ENCODE measurements at places on chromosomes 7 and 10.

GRCh38 chr7:55052741-55053427, 34.1 kb downstream of the EGFR start:
- DNase-seq = no peak

DNA sequence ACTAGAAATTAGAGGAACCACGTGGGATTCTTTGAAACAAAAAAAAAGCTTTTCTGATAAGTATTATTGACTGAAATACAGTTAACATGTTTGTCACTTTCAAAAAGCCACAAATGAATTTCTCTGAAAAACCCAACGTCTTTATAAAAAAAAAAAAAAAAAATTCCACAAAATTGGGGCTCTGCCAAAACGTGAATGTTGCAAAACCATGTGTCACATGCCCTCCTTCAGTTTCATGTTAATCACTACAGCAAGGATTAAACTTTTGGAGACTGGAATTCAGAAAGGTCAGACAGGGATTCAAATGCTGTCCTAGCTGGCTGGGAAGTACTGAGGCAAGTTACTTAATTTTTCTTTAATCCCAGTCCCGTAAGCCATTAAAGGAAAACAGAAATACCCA, 278.0 kb upstream of the KLF14 start:
- no peak for DNase-seq

DNA sequence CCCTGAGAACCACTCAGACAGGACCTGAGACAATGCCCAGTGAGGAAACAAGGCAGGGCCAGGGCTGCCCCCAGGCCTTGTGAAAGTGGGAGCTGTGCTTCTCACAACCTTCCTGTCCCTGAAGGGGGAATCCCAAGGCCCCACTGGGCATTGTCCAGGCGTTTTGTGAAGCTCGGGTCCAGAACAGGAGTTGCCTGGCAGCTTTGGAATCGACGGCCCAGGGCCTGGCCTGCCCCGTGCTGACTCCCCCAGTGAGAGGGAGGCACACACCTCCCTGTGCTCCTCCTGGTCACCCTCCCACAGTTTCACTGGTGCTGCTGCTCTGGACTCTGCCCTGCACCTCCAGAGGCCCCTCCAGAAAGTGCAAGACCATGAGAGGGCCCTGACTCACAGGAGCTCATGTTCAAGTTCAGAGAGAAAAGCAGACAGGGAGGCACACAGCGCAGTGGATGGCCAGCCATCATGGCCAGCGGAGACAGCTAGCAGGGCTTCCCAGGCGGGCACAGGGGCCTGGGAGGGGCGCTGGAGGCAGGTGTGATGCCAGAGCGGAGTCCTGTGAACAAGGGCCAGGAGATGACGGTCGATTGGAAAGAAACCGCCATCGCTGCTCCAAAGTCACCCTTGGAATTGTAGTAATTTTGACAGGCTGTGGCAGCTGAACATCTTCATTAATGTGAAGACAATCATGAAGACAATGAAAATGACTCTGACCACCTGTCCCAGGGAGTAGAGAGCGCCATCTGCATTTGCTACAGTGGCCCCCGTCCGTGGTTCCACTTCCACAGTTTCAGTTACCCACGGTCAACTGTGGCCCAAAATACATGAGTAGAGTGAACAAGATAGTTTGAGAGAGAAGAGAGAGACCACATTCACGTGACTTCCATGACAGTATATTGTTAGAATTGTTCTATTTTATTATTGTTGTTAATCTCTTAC, 103.7 kb downstream of the MKI67 start:
- DNase-seq = no peak

- no peak for DNase-seq
Observed at GRCh38 chr10:34382626-34383025, 432.5 kb downstream of the PARD3 start.

DNA sequence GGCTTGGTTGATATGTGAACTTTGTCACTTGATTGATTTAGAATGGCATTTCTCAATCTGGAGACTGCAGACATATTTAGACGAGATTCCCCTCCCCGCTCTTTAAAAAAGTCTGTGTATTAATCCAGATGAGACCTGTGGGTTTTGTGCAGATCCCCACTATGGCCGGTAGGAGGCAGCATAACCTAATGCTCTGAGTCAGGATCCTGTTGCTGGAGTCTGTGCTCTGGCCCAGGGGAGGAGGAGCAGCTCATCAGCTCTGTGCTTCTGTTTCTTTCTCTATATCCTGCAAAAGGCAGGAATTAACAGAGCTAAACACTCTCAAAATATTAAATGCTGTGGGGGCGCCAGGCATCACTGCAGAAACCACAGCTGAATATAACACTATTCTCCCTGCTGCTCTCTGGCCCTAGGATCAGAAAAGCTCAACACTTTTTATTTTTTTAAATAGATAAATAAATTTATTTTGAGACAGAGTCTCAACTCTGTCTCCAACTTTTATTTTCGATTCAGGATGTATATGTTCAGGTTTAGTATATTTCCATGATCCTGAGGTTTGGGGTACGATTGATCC, 23.9 kb upstream of the SEPHS1 start:
- DNase-seq = peak; percentile 28

DNA sequence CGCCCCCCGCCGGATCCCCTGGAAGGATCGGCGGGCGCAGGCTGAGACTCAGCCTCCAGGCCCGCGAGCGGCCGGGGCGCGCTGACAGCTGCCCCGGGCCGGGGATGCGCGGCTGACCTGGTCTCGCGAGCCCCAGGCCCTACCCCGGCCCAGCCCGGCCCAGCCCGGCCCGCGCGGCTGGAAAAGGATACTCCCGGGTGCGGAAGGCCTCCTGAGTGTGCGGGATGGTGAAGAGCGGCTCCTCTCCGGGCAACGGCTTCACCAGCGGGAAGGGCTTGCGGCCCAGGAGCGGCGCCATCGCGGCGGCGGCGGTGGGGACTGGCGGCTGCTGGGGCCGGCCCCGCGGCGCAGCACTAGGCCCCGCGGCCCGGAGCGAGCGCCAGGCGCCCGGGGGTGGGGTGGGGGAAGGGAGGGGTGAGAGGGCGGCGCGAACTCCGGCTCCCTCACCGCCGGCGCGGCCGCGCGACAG, 423 bp downstream of the BAZ1B start:
- DNase-seq = peak; percentile 73

DNA sequence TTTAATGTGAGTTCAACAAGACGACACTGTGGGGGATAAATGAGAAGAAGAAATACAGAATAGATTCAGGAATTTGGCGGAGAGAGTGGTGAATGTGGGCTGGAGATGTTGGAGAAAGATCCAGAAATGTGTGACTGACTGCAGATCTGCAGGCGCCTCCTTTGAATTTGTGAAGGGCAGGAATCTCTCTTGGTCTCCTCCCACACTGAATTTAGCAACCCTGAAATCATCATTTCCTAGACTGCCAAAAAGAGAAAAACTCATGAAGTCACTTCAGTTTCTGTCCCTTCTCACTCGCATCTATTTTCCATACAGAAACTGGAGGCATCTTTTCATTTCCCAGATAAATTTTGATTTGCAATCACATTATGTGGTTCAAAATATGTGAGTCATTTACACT, 128.7 kb downstream of the GNAI1 start:
- DNase-seq = no peak

DNA sequence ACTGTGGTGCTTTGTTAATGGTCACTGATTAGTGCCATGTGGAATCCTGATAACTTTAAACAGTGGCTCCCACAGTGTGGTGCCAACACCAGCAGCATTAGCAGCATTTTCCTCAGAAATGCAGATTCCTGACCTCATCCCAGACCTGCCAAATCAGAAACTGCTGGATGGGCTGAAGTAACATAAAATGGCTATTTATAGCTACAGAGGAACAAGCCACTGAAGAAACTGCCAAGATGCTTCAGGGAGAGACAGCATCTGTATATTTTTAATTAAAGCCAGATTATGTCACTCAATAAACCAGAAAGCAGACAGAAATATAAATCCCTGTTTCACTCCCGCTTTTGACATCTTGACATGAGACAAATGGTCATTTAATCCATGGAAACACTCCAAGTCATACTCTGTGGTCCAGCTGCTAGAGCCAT, 178.5 kb downstream of the AMPH start:
- no peak for DNase-seq
